Sciatic nerve (tissue), 2 donors: ENCODE measurements at places on chromosomes 13 and 19. TPM values are rescaled to one million over a fixed set of nuclear protein-coding genes. Genes with fewer than 3 reads are reported as not detected.

- no peak for DNase-seq
Measured at GRCh38 chr13:21777813-21778212, 106.9 kb downstream of the FGF9 start.

- DNase-seq, result no peak
Measured at GRCh38 chr13:30338331-30338851, 31.0 kb upstream of the KATNAL1 start.

Gene DACT3
- 22.2 TPM for total RNA-seq

Gene KLK7
- total RNA-seq, result 5.5 TPM

GRCh38 chr19:35345671-35346111 lies 2.0 kb upstream of the FFAR1 start:
- DNase-seq, result peak; percentile 34

DNA sequence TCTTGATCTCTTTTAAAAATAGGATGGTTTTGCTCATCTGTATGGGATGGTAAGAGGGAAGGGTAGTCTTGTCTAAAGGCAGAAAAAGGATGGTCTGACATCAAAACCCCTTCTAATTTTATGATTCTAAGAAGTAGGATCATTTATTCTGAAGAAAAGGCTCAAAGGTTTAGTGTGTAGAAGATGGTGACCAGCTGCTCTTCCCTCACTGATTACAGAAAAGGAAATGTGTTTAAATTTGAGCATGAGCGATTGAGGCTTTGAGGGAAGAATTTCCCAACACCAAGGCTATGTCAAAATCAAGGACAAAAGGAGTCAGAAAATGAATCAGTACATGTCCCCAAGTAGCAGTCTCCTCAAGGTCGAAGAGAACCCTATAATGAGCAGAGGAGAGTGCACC lies 909.8 kb downstream of the EFNB2 start:
- no peak for DNase-seq

DNA sequence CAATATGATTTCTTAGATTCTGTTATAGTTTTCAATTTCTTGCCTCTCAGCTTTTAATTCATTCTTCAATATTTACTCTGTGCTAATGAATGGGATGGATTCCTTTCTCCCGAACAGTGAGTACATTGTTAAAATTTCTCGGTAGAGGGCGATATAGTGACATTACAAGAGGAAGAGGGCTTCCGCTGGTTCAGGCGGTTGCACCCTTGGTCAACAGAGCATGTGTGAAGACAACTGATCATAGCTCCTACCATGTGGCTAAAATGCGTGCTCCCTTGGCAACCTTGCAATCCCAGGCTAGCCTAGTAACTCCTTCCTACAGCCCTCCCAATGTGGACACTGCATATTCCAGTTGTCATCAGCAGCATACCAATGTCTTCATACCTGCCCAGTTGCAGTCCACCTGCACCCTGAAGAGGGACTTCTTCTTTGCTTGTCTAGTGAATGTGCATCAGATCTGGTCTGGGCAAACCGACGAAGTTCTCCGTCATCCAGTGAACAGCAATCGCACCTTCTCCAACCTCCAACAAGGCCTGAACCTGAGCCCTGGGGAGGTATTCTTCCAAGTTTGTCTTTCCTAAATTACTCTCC lies 653.0 kb upstream of the GPC6 start:
- DNase-seq, result no peak

GRCh38 chr13:36921631-36922301 lies 1.7 kb upstream of the SMAD9 start:
- DNase-seq, result no peak

DNA sequence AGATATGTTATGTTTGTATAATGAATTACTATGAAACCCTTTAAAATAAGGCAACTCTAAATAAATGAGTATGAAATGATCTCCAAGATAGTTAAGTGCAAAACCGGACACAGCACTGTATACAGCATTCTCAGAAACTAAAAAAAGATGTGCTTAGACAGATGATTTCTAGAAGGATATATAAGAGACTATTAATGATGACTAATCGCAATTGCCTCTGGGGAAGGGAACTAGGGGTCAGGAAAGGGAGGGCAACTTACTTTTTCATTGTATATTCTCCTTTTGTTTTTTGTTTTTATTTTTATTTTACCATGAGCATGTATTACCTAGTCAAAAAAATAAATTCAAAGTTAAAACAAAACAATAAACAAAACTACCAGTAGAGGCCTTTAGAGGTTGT lies 12.8 kb downstream of the PEG3 start:
- no peak for DNase-seq

Gene FGF22
- total RNA-seq, result 3.2 TPM

Gene SLC8A2
- total RNA-seq, result not detected

DNA sequence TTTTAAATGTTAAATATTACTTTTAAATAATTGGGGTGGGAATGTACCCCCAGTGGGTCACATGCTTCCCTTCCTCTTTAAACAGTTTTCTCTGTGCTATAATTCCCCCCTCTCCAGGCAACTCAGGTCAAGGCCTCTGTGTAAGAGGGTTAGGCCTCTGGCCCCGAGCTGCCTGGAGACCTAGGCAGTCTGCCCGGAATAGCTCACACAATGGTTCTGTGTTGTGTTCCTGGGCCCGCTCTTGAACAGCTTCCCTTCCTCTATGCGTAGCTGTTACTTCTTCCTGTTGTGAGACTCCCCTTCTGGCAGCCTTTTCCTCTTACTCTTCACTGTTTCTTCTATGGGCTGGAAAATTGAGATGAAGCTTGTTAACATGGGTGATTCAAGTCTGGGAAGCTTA lies 14.8 kb upstream of the ZNF492 start:
- DNase-seq, result no peak

DNA sequence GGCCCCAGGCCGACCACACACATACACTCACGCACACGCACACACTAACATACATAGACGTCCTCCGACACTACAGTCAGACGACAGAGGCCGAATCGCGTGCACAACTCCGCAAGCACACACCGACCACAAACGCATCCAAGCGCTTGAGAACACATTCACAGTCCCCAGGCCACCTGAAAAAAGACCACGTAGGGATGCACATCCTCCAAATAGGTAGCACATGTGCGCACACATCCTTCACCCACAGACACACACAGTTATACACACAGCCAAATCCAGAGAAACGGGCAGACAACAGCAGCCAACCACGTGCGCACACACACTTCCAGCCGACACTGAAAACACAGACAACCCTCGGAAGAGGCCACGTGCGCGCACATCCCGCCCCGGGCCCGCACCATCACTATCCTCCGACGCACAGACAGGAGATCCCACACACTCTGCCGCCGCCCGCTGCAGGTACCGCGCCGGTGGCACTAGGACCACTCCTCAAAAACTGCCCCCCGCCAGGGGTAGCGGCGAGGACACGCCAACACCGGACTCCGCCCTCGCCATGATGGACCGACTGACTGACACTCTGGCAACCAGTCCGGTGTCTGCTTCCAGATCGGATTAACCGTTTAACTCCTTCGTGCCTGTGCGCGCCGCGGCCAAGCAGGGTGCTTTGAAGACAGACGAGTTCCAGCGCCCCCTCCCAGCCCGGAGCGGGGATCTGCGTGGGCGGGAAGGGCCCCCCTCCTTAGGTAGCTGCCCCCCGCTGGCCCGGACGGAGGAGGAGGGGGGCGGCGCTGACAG lies 493 bp upstream of the PDE4A start:
- no peak for DNase-seq
